ENCODE measurements at places on chromosomes 5 and 9.

GRCh38 chr5:41156739-41157138, 56.6 kb downstream of the C6 start:
- DNase-seq, result no peak

DNA sequence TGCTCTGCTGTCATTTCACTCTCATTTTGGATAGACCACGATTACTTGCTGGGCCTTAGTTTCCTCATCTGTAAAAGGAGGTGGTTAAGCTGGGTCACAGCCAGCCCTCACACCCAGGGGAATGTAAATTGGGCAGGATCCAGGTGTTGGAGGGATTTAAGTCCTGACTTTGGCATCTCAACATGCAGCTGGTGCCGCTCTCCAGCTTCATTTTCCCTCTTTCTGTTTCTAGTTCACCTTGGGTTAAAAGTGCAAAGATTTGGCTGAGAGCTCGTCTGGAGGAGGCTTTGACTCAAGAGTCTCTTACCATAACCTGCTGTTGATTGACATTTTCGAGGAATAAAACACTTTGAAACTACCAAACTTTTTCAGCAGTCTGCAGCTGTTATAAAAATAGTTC, 144.3 kb upstream of the DHFR start:
- no peak for DNase-seq

DNA sequence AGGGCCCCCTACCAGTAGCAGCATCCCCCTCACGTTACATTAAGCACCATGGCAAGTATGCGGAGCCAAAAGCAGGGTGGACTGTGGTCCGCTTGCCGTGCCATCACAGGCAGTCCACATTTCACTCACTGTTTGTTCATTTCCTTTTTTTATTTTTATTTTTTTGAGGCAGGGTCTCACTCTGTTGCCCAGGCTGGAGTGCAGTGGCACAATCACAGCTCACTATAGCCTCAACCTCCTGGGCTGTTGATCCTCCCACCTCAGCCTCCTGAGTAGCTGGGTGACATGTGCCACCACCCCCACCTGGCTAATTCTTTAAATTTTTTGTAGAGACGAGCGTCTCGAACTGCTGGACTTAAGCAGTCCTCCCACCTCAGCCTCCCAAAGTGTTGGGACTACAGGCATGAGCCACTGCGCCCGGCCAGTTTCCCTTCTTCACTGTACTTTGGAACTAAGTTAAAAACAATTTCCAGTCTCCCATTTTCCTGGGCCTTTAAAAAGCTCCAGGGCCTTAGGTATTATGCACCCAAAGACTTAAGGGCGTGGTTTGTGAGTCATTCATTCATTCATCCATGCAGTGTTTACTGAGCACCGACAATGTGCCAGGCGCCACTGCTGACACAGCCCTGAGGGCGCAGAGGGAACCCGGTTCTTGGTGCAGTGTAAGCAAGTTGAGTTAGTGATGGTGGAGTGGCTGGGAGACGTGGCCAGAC, 19.9 kb downstream of the PRRX2 start:
- DNase-seq, result no peak

- no peak for DNase-seq
Measured at GRCh38 chr9:35651956-35652828, 1.5 kb upstream of the SIT1 start.

- no peak for DNase-seq
Measured at GRCh38 chr9:69180670-69181069, 6.6 kb downstream of the TJP2 start.

DNA sequence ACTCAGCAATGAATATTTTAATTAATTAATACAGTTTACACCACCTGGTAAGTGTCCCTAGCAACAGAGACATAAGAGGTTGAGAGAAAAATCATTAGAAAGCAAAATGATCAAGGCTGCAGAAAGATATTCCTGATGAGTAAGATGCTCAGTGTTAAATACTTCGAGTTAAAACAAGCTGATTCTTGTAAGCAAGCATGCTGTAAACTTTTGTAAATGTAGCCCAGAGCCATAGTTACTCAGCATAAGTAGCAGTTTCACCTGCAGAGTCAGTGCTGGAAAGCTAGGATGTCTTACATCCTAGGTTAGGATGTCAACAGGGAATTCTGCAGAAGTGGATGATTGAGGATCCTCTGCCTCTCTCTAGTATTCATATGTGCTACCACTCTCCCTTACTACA, 4.2 kb downstream of the PRKACG start:
- no peak for DNase-seq

DNA sequence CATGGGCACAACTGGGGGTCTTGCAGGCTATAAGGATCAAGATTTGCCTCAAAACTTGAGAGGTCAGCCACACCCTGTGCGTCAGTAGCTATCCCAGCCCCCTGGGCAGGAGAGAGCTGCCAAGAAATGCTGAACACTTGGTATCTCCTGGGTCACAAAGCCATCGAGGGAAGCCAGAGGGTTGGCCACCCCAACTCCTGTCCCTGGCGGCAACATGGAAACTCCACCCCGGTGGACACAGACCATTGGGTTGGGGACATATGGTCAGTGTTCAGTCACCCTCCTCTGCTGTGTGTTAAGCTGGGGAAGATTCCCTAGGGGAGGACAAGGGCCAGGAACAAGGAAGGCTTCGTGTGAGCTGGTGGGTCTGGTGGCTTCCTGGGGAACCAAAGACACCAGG, 140.6 kb downstream of the C5orf15 start:
- DNase-seq, result no peak

- no peak for DNase-seq
Measured at GRCh38 chr5:121731377-121731776, 120.3 kb upstream of the FTMT start.

DNA sequence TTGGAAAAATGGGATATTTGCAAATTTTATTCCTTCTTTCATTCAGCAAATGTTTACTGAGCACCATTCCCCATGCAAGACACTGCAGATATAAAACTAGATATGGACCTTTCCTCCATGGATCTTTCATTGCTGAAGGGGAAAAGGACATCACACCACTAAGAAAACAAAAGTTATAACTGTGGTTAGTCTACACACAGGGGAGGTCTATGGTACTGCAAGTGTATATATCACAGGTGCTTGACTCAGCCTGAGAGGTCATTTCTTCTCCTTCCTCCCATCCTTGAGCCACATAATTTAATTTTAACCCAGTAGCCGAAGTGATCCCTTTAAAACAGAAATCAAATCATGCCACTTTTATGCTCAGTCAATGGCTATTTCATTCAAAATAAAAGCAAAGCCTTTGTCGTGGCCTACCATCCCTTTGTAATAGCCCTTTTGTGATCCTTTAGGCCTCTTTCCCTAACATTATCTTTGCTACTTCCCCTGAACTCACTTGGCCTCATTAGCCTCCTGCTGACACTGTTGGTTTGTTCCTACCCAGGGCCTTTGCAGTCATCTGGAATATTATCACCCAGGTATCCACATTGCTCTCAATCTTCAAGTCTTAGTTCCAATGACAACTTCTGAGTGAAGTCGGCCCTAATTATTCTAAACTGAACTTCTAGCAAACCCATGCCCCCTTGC, 213.2 kb downstream of the GABRB2 start:
- DNase-seq, result peak; percentile 10

DNA sequence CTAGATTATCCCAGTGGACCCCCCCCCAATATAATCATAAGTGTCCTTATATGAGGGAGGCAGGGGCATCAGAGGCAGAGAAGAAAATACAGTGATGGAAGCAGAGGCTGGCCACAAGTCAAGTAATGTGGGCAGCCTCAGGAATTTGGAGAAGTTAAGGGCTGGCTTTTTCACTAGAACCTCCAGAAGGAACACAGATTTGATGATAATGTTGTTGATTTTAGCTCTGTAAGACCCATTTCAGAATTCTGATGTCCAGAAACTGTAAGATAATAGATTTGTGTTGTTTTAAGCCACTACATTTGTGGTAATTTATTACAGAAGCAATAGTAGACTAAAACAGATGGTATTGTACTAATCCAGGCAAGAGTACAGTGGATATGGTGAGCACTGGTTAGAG, 36.3 kb upstream of the LRRTM2 start:
- DNase-seq, result no peak

DNA sequence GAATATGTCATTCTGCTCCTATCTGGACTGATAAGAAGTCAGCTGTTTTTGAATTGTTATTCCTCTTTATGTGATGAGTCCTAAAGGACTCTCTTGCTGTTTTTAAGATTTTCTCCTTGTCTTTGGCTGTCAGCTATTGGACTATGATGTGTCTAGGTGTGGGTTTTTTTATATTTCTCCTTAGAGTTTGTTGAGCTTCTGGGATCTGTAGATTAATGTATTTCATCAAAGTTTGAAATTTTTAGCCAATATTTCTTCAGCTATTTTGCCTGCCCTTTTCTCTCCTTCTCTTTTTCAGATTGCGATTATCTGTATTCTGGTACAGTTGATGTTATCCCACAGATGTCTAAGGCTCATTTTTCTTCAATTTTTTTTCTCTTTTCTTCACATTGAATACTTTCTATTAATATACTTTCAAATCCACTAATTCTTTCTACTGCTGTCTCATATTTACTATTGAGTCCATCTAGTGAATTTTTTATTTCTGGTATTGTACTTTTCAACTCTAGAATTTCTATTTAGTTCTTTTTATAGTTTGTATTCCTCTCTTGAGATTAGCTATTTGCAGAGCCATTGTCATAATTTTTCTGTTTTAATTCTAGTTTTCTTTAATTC, 31.1 kb downstream of the RPS23 start:
- no peak for DNase-seq

DNA sequence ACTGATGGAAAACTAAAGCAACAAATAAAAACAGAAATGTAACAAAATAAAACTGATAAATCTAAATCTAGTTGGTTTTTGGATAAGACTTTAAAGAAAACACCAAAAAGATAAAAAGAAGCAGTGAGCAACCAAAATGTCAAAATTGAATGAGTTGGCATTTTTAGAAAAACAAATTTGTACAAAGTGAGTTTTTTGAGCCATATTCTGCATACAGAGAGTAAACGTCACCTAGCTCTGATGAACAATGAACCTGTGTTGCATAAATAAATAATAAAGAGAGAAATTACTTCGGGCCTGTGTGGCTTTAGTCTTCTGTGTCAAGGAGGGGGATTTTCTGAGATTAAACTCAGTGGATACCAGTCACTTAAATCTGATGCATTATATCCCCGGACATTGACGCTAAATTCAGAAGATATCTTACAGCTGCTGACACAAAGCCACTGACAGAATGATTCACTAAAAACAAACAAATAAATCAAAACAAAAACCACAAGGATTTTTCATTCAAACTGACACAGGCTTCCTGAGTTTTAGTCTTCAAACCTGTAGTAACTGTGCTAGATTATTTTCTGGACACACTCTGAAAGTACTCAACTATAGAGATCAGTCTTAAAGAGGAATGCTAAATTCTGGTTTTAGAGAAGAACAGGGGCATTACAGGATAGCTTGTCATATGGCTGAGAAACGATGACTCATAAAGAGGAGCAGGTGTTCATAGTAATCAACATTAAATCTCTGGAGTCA, 403.5 kb upstream of the ST8SIA4 start:
- DNase-seq, result no peak

DNA sequence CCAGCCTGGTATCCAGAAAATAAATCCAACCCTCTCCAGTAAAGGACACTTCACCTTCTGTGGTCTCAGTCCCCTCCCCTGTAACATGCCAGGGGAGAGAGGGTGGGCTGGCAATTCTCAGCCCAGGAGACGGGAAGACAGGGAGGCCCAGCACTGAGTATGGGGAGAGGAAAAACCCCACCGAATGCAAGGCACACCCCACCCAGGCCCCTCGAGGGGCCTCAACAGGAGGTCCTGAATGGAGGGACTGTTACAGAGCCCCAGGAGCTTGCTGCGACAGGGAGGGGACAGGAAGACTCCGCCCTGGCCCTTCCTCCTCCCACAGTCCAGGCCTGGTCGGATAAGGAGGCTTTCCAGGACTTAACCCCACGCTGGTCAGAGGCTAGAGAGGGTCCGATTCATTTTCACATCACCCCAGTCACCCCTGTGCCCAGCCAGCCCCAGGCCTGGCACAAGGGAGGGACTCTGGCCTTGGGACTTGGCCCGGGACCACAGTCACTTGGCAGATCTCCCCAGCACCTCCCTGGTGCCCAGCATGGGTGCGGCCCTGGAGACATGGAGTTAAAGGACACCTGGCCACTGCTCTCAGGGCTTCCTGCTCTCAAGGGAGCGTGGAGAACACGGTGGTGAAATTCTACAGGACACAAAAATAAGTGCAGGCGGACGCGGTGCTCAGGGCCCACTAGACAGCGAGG, 44.9 kb upstream of the STXBP1 start:
- DNase-seq, result no peak

DNA sequence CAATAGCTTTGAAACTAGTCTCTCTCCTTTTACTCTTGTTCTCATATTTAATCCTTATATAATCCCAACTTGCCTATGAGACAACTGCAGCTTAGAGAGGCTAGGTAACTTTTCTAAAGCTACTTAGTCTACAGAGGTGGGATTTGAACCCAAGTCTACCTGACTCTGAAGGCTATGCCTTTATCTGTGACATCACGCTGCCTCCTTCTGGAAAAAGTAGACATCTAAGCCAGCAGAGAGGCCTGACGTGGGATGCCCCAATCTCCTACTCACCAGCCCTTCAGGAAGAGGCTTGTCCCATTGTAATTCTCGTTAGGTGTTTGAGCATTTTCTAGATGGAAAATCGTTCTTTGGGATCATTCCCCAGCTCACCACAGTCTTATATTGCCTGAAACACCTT, 167.5 kb downstream of the HSPA4 start:
- DNase-seq, result peak; percentile 17

- DNase-seq, result no peak
Measured at GRCh38 chr9:88874391-88874790, 116.9 kb upstream of the S1PR3 start.

GRCh38 chr5:135651156-135651555, 72.4 kb upstream of the CXCL14 start:
- DNase-seq, result no peak

DNA sequence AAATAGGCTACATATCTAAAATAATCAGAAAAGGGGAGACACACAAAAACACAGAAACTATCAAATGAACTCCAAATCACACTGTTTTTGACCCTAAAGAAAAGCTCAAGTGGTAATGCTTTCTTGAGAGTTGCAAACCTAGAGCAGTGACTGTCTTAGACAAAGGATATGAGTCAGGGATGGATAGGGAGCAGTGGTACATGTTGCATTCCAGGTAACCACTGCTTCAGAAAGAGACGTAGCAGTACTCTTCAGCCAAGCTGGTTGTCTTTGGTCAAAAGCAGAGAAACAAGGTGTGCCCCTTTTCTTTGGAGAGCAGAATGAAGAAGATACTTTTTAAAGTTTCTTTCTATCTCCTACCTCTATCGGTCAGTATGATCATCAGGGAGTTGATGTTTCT, 1003.6 kb downstream of the CDH9 start:
- no peak for DNase-seq

- DNase-seq, result no peak
Measured at GRCh38 chr9:91495450-91495849, 71.8 kb upstream of the NFIL3 start.

- no peak for DNase-seq
Measured at GRCh38 chr9:83299571-83299970, 236.6 kb upstream of the RASEF start.

GRCh38 chr9:82504620-82505019, 516.0 kb downstream of the SPATA31D1 start:
- DNase-seq, result peak; percentile 19

- peak; percentile 96 for DNase-seq
Measured at GRCh38 chr5:169980418-169981053, at the start of gene INSYN2B. Gene INSYN2B, minus strand, starts transcription at chr5:169980495. Its CDS starts 96,597 bp downstream, at chr5:169883898.

- DNase-seq, result no peak
Measured at GRCh38 chr9:22009506-22009867, 382 bp upstream of the CDKN2B start.

- DNase-seq, result no peak
Measured at GRCh38 chr5:68953875-68954617, 139.8 kb upstream of the SLC30A5 start.
